ENCODE measurements at places on chromosomes 2 and 18. TPM values are rescaled to one million over a fixed set of nuclear protein-coding genes. Genes with fewer than 3 reads are reported as not detected.

ARL4C gene
- 17.2 TPM for total RNA-seq

DNA sequence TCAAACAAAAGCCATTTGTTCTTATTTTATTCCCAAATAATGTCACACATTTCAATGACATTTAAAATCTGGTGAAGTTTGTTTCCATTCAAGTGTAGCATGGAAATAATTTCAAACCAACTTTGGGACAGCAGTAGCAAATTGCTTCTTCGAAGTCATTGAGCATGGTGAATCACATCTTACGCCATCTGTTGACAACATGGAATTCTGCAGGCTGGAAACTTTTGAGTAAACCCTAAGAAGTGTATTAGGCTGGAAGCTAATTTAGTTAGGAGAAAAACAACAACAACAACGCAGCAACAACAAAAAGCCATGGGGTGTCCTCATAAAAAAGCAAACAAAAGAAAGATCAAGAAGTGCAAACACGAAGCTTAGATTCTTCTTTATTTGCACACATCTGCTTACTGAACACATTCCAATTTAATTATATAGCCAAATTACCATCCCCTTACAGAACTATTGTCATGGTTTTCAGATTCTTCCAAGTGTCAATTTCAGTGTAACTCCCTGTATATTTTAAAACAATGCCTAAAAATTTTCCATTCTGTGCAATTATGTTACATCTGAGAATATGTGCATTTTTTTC lies 659.0 kb upstream of the CDH7 start:
- DNase-seq = peak; percentile 80

DNA sequence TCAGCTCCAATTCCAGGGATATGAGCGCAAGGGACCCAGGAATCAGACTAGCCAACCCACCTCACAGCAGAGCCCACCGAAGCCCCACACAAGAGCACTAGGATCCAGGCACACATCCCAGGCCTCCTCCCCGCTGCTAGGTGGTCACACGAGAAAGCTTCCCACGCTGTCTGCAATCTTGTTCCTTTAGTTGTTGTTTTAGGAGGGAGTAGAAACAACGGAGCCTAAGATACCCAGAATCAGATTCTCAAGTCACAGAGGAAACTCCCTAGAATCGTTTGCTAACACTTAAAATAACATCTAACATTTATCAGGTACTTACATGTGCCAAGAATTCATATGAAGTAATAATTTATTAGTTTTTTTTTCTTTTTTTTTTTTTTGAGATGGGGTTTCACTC lies 9.7 kb upstream of the ATL2 start:
- no peak for DNase-seq

KCNG2 gene
- 0.49 TPM for total RNA-seq

- no peak for DNase-seq
These were observed 1.6 kb upstream of the MARCHF4 start for GRCh38 chr2:216373896-216374295.

DNA sequence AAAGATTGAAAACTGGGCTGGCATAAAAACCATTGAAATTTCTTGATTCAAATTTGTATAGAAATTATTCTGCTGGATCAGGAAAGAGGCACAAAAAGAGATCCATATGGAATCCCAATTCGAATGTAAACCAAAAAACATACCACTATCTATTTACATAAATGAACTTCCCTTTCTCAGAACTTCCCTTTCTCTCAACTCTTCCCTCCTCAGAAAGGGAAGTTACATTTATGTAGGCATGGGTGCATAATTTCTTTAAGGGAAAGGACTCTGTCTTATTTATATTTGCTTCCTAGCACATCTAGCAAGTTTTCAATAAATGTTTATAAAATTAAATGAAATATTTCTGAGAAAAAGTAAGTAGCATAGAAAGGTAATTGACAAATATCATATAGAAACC lies 398.1 kb upstream of the ATP5MC3 start:
- no peak for DNase-seq

GRCh38 chr2:20174410-20174809 lies 50.5 kb downstream of the SDC1 start:
- DNase-seq = no peak

GRCh38 chr2:196163285-196163684 lies 8.1 kb downstream of the STK17B start:
- DNase-seq = no peak

- no peak for DNase-seq
These were observed 130.6 kb downstream of the TWIST2 start for GRCh38 chr2:238978497-238978896.

NEUROD1 gene
- not detected for total RNA-seq

- DNase-seq = no peak
These were observed 38.5 kb downstream of the PNO1 start for GRCh38 chr2:68196120-68196716.

- DNase-seq = no peak
These were observed 3.0 kb downstream of the ASPRV1 start for GRCh38 chr2:69958480-69958879.

PLCL1 gene
- total RNA-seq = 10.9 TPM

DNA sequence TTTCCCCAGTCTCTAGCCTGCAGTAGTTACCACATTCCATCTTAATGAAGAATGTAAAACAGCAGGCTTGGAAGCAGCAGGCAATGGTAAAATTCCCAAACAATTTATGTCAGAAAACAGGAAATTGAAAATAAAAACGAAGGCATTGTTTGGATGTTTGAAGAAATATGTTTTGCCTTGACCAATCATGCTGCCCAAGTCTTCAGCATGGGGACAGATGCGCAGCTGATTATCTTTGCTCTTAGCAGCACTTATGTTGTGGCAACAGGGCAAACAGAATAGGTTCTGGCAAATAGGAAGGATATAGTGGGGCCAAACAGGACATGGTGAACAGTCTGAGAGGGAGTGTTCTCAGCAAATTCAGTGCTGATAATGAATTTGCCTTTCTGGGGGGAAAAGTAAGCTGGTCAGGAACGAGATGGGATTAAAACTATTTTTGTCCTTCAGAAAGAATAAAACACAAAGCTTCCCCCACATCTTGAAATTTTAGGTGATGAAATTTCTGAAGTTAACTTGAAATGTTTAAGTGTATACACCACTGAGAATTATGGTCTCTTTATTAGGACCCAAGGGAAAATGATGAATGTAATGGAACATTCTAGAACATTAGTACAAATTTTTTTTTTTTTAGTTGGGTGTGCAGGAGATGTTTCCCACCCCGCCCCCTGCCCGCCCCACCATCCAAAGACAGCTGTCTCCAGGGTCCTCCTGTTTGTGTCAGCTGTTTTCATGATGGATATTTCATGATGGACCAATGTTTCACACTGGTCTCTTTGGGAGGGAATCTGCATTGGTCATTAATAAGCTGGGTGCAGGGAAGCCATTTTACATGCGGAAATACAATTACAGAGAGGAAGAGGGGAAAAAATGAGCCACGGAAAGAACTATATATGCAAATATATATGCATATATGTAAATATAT lies 239.5 kb upstream of the REV1 start:
- DNase-seq = peak; percentile 27

DNA sequence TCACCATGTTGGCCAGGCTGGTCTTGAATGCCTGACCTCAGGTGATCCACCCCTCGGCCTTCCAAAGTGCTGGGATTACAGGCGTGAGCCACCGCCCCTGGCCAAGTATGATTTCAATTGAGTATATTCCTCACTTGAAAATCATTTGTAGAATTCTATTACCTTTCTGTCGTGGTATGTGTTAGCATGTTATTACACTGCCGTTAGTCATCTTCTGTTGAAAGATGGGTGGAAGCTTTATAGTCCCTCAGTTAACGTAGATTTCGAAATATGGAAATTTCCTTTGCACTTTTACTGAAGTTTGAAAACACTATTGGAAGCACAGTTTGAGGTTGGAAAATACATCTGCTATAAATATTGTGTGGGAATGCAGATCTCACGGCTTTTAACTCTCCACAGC lies 14.7 kb downstream of the NIFK start:
- peak; percentile 55 for DNase-seq

FBXO15 gene
- 1.5 TPM for total RNA-seq

GRCh38 chr18:24054130-24054529 lies 39.6 kb downstream of the TTC39C start:
- peak; percentile 39 for DNase-seq
